ENCODE measurements at places on chromosomes 1 and 21. TPM values are rescaled to one million over a fixed set of nuclear protein-coding genes. Genes with fewer than 3 reads are reported as not detected.

DNA sequence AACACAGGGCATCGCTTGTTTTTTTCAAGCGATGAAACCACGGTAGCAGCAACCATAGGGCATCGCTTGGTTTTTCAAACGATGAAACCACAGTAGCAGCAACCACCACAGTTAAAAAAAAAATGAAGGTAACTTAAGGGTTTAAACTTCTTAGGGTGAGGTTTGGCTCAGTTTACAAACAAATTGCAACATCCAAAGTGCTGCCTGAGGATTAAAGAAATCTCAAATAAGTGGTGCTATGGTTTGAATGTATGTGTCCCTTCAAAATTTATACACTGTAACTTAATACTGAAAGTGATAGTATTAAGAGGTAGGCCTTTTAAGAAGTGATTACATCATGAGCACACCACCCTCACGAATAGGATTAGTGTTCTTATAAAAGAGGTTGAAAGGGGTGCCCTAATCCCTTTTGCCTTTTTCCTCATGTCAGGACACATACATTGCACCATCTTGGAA, 6.4 kb upstream of the GBP5 start:
- no peak for DNase-seq

DNA sequence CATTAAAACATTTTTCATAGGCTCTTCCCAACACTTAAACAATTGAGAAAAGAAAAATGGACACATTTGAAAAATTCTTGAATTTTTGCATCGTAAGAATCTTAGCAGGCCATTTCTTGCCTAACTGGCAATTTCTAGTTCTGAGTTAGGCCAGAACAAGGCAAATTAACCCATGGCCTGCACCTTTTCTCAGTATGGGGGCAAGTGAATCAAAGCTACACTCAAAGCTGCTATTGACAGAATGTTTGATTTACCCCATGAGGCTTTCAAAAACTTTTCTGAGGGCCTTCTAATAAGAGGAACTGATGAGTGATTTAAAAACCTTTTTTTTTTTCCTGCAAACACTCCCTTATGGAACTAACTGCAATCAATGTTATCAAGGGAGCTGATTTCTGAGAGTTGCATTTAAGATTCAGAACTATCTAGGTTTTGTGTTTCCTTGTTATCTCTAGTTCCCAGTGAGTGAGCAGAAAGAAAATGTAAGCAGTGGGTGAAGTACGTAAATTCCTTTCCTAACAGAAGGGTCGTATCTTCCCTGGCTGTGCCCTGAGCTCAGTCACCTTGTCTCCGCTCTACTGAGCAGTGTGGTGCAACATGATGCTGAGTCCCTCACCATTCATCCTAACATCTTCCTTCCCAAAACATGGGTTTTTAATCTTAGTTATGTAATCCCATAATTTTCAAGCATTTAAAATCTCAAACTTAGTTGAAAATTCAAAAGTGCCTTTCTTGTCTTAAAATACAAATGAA, 353.7 kb downstream of the DPYD start:
- DNase-seq, result no peak

DNA sequence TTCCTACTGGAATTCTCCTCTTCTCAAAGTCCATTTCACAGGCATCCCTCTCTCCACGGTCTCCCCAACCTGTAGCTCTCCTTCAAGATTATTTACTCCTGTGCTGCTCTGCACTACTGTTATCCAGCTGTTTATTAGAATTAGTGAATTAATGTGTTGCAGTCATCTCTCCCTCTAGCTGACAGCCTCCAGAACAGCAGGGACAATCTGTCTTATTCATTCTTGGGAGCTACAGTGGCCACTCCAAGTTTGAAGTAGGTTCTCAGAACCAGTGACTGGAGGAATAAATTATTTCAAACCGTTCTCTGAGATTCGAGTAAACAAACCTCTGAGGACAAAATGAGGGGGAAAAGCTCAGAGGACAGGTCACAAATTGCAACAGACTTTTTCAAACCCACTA, 330.9 kb downstream of the RRAGC start:
- no peak for DNase-seq

- no peak for DNase-seq
Observed at GRCh38 chr1:6955357-6956094, 170.3 kb downstream of the CAMTA1 start.

- no peak for DNase-seq
Observed at GRCh38 chr21:14547834-14548513, 1.9 kb upstream of the SAMSN1 start.

Gene OR2T29
- total RNA-seq, result not detected

Gene IL10
- not detected for total RNA-seq

Gene NSL1
- 63.0 TPM for total RNA-seq

Gene IPP
- total RNA-seq, result 16.8 TPM
